Activated B cell treated with CpG ODN at 0.5 μM for 24 hours (primary cell): ENCODE measurements at places on chromosomes 2 and 18.
A peak's percentile ranks its signal among the peaks of the same experiment; 100 is the strongest.

DNA sequence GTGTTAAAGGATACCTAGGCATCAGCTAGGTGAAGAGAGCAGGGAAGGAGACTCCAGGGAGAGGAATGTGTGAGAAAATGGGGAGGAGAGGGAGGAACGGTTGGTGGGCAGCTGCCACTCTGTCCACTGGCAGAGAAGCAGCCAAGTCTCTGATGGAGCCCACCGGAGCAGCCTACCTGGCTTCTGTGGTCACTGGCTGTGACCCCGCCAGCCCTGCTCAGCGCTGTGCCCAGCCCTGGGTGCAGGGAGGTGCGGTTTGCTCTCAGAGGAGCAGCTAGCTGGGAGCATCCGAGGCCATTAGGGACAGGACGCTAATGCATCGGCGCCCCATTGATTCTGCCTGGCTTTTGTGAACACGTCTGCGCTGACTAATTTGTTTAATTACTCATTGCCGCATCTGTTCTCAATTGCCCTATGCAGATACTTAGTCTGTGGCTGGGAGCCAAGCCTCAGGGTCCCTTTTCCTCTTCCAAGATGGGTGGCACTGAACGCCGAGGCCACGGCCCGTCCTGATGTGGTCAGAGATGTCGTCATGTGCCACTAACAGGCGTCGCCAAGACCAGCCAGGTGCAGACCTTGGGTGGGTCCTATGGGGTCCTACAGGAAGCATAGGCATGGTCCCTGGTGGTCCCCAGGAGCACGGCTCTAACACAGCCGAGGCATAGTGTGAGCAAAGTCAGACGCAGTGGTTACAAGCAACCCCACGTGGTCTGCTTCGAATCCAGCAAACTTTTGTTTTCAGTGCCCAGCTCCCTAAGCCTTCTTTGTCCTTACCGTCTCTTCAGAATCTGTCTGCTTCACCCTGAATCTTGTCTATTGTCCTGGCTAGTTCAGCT, 82.0 kb downstream of the RRM2 start:
- DNase-seq, result no peak

DNA sequence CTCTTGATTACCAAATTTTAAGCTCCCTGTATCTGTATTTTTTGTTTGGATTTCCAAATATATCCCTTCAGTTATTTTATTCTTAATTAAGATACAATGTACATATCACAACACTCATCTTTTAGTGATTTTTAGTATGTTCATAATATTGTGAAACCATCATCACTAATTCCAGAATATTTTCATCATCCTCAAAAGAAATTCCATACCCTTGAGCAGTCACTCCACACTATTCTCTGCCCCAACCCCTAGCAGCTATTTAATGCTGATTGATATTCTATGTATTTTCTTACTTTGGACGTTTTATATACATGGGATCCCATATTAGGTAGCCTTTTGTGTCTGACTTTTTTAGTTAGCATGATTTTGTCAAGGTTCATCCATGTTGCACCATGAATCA, 127.4 kb upstream of the SLC8A1 start:
- no peak for DNase-seq

GRCh38 chr18:8367217-8367988, 241.8 kb upstream of the RAB12 start:
- DNase-seq, result no peak

DNA sequence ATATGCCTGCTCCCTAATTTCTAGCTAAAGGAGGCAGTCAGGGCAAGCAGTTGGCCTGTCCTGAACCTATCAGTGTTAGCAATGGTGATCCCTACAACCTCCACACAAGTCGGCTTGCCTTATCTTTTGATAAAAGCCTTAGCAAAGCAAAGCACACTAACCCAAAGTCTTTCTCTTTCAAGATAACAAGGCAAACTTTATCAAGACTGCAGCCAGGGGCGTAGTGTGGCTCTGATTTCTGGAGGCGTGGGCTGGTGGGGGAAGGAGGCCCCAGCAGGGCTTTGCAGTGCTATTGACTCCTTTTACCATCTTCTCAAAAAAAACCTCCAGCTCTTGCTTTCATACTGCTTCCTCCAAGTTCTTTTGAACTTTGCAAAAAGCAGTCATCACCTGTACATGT, 40.2 kb upstream of the LAMA1 start:
- no peak for DNase-seq

DNA sequence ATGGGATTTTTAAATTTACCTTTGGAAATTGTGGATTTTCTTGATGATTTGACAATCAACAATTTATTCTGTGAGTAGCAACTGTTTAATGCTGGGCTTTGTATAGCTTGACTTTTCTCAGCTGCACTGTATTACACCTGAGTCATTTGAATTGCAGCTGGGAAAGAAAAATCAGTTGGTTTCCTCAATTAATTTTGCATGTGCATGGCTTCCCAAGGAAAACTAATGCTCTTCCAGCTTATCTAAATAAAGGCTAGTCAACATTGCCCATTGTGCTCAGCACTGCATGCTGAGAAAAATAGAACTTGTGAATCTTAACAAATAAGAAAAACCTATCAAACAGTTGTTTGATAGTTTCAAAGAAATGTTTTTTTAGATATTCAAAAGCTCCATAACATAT, 268.3 kb upstream of the CDH20 start:
- no peak for DNase-seq

- DNase-seq, result no peak
These were observed 193.7 kb downstream of the INO80D start for GRCh38 chr2:205892251-205892655.

DNA sequence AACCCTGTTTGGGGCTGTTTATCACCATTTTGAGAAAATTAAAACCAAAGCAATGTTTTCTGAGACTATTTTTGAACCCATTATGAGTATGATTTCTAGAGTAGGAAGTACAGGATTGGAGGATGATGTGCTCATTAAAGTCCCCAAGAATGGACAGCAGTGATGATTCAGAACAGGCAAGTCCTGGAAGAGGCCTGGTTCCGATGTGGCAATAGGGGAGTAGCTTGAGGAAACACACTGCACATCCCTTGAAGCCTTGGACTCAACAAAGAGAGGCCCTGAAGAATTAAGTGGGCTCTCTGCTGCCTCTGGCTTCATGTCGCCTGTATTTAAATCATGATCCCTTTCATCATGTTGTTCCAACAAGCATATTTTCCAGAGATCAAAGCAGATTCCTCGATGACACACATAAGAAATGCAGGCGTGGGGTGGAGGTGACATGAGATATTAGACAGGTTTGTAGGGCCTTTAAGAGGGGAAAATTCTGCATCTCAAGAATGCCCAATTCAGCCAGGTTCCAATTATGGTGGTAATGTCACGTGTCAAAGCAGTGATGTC, 242.2 kb downstream of the FHOD3 start:
- DNase-seq, result no peak

DNA sequence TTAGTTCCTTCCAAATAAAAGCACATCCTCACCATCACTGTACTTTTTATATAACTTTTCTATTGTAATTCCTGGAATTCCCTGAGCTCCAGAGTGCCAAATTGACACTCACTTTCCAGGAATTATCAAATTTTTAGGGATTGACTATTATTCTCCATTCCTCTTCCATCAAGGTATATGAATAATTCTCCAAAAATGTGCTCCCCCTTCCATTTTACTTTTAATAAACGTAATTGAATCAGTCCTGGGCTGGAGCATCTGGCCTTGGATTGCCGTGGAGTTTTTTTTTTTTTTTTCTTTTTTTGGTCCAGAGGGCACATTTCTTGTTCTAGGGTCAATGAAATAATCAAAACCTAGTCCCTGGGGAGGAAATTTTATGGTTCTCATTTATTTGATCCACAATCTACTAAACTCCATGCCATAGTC, 304.3 kb downstream of the CDCA7 start:
- no peak for DNase-seq

- DNase-seq, result no peak
These were observed 145.7 kb downstream of the ZEB2 start for GRCh38 chr2:144374163-144374661.

GRCh38 chr2:57139179-57139578, 907.4 kb upstream of the VRK2 start:
- no peak for DNase-seq

GRCh38 chr2:14516844-14517243, 115.7 kb upstream of the LRATD1 start:
- no peak for DNase-seq

- no peak for DNase-seq
These were observed 86.4 kb downstream of the XRCC5 start for GRCh38 chr2:216195565-216196029.

GRCh38 chr2:163729636-163730273, 6.1 kb downstream of the FIGN start:
- no peak for DNase-seq

GRCh38 chr2:217513258-217513657, 489.5 kb downstream of the TNS1 start:
- DNase-seq, result no peak

- no peak for DNase-seq
These were observed 558.2 kb upstream of the TNP1 start for GRCh38 chr2:217418090-217418489.

DNA sequence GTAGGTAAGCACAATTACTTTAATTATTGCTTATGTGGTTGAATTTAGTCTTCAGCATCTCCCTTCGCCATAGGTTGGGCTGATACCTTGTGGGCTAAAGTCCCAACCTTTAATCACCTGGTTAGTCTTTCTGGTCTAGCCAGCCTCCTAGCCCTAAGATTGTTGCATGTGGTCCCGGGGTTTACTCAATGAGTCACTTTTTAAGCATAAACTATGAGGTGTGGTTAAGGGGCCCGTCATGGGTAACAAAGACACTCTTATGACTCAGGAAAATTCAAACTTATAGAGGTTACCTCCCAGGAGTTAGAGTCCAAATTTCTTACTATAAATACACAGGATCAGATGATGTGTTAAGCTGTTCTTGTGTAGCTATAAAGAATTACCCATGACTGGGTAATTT, 841.6 kb downstream of the TRIB2 start:
- DNase-seq, result no peak

GRCh38 chr2:76472946-76473345, 762.2 kb upstream of the GCFC2 start:
- DNase-seq, result no peak

DNA sequence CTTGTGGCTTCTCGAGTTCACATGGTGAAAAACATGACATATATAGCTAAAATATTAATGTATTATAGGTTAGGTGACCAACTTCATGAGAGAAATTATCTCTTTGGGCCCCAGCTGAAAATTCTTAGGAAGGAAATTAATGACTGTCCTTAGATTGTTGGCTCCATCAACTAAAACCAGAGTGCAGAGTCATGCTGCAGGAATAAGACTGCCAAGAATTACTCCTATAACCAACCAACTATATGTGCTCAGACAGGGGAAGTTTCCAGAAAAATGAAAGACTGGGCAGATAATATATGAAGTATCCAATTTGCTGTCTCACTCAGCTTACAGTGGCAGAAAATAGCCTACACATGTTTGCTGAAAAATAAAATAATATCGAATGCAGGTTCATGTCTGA, 71.0 kb upstream of the TMEFF2 start:
- no peak for DNase-seq

GRCh38 chr2:173952267-173953046, 12.7 kb downstream of the SP3 start:
- DNase-seq, result no peak

- DNase-seq, result no peak
These were observed 114.2 kb downstream of the FHOD3 start for GRCh38 chr18:36411745-36412168.

- DNase-seq, result no peak
These were observed 156.7 kb downstream of the WDSUB1 start for GRCh38 chr2:159129824-159130223.

GRCh38 chr2:205682239-205682970, at the start of gene NRP2:
TSS of gene NRP2 (plus strand) at chr2:205682501. CDS start at chr2:205683291, 790 bp downstream.
- DNase-seq, result peak; percentile 59

GRCh38 chr18:75365837-75366236, 61.7 kb downstream of the SMIM21 start:
- no peak for DNase-seq

GRCh38 chr2:10951558-10952414, 40.1 kb downstream of the KCNF1 start:
- DNase-seq, result no peak
